ENCODE measurements at places on chromosomes 16 and 17. TPM values are rescaled to one million over a fixed set of nuclear protein-coding genes. Genes with fewer than 3 reads are reported as not detected.

The TK1 gene
- 18.2 TPM for polyA plus RNA-seq

The MEIOB gene
- polyA plus RNA-seq = 0.14 TPM

The TMEM106A gene
- polyA plus RNA-seq = 10.7 TPM

The ZNHIT3 gene
- 25.5 TPM for polyA plus RNA-seq

The CHD9NB gene
- 3.0 TPM for polyA plus RNA-seq

The VMP1 gene
- polyA plus RNA-seq = 51.5 TPM

The ACACA gene
- polyA plus RNA-seq = 29.8 TPM

The RNF166 gene
- polyA plus RNA-seq = 16.3 TPM

The SULT1A4 gene
- polyA plus RNA-seq = 4.1 TPM

The SLC52A1 gene
- polyA plus RNA-seq = 0.22 TPM

The CIITA gene
- polyA plus RNA-seq = 1.8 TPM

The CALB2 gene
- 1.2 TPM for polyA plus RNA-seq

The IRX3 gene
- polyA plus RNA-seq = 26.7 TPM

The KRTAP17-1 gene
- polyA plus RNA-seq = not detected

The TRIM16 gene
- polyA plus RNA-seq = 41.5 TPM

The NPW gene
- polyA plus RNA-seq = 1.2 TPM

The EVI2A gene
- not detected for polyA plus RNA-seq

- no peak for DNase-seq
These were observed 59.8 kb downstream of the MRM1 start for GRCh38 chr17:36661047-36661666.

DNA sequence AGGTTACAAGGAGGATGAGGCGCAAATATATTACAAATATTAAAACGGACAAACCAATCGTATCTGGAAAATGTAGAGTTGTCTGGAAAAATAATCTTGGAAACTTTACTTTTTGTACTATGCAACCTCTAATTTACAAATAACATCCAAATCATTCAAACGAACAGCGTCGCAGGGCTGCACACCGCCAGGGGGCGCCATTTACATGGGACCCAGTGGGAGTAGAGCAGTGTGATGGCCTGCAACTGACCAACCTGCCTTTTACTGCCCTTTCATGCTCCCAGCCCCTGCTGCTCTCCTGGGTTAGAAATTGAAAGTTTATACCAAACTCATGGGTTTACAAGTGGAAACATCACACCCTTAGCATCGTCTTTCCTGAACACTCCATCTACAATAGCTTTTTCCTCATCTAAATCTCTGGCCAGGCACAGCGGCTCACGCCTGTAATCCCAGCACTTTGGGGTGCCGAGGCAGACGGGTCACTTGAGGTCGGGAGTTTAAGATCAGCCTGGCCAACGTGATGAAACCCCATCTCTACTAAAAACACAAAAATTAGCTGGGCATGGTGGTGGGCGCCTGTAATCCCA is 10.0 kb downstream of the PITPNC1 start:
- no peak for DNase-seq

GRCh38 chr17:42453439-42453838 is 5.2 kb upstream of the ATP6V0A1 start:
- DNase-seq = no peak

GRCh38 chr17:74610108-74610507 is 13.4 kb downstream of the CD300E start:
- DNase-seq = no peak

GRCh38 chr16:72299684-72300243 is 127.8 kb upstream of the PMFBP1 start:
- no peak for DNase-seq

GRCh38 chr16:50712956-50713355 is 19.6 kb downstream of the NOD2 start:
- DNase-seq = no peak

DNA sequence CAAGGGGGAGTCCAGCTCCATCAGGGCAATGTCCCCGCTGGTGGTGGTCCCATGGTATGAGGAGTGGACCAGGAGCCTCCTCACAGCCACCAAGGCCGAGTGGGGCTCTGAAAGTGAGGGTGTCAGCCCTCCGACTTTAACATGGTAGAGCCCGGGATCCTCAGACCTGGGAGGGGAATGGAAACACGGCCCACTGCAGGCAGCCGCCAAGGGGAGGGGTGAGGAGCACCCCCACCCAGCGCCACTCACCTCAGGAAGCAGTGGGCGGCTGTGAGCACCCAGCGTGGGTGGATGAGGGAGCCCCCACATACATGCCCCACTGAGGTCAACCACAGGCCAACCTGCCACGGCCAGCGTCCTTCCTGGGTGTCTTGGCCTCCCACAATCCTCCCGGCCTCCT is 10.8 kb downstream of the ZG16B start:
- DNase-seq = no peak

DNA sequence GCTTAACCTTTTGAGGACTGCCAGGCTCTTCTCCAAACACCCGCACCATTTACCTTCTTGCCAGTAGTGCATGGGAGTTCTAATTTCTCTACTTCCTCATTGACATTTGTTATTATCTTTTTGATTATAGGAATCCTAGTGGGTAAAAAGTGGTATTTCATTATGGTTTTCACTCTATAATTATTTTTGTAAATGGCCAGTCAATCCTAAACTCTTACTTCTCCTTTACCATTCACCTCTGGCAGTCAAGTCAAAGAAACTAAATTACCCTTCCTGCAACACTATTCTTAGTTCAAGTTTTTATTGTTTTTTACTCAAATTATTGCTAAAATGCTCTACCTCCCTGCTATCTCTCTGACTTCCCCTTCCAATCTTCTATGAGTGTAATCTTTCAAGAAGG is 29.8 kb upstream of the ANKFY1 start:
- no peak for DNase-seq

GRCh38 chr16:49698931-49699840 is 156.7 kb downstream of the ZNF423 start:
- peak; percentile 52 for DNase-seq

DNA sequence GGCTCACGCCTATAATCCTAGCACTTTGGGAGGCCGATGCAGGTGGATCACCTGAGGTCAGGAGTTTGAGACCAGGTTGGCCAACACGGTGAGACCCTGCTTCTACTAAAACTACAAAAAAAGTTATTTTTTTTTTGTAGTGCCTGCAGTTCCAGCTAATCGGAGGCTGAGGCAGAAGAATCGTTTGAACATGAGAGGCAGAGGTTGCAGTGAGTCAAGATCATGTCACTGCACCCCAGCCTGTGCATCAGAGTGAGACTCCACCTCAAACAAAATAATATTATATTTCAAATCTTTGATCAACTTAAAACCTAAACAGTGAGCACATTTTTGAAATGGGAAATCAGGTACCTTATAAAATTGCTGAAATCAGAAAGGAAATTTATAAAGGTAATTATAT is 36.5 kb downstream of the NCOR1 start:
- no peak for DNase-seq

GRCh38 chr17:79093270-79093669 is 18.6 kb downstream of the ENGASE start:
- no peak for DNase-seq

GRCh38 chr16:85905110-85906095 is 6.4 kb downstream of the IRF8 start:
- no peak for DNase-seq

- DNase-seq = no peak
These were observed 60.6 kb upstream of the CMIP start for GRCh38 chr16:81384006-81384405.

DNA sequence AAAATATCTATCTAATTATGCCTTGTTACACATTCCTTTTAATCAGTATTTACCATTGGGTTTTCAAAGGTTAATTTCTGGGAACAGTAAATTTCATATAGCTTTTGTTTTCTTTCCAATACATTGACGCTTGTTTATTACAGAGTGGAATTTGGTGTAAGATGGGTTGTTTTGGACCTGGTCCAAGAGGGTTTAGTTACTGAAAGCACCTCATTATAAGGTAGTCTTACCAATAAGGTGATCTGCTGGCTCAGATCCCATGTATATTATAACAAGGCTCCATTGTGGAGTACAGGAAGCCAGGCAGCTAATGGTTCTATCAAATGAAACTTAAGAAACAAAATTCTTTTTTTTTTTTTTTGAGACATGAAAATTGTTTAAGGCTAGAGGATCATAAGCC is 87.3 kb upstream of the NACA2 start:
- no peak for DNase-seq

DNA sequence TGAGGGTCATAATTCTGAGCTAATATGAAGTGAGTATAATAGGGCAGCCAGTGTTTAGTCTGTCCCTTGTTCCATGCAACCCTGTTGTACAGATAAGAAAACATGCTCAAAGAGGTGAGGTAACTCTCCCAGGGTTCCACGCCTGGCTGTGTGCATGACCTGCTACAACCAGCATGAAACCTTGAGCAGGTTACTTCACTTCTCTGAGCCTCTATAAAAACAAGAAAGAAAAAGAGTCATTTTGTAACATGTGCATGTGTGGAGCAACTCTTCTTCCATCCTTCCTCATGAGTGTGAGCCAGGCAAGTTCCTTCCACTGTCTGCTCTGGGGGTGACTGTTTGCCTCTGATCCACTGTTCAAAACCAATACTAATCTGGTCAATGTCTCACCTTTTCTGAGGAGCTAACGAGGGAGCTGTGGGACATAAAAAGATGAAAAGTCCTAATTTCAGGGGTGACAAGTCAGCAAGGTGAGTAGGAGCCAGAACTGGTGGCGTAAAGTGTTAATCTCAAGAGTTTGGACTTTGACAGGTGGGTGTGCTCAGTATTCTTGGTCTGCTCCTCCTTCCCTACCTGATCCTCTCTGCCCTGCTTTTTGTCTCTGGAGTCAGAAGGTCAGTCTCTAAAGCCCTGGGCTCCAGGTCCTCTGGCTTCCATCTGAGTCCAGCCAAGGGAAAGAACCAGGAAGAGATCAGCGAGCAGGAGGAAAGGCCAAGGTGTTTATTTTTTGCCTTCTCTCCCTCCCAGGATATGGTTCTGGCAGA is 21.5 kb downstream of the GFOD2 start:
- DNase-seq = no peak

GRCh38 chr17:80221351-80222105 is 1.3 kb downstream of the SLC26A11 start:
- DNase-seq = no peak

DNA sequence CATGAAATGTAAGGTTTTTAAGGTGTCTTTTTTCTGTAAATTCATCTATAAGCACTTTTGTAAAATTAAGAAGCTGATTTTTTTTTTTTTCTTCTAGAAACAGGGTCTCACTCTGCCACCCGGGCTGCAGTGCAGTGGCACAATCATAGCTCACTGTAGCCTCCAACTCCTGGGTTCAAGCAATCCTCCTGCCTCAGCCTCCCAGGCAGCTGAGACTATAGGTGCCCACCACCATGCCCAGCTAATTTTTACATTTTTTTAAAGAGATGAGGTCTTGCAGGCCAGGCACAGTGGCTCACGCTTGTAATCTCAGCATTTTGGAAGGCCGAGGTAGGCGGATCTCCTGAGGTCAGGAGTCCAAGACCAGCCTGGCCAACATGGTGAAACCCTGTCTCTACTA is 4.5 kb upstream of the CYB5B start:
- DNase-seq = no peak

DNA sequence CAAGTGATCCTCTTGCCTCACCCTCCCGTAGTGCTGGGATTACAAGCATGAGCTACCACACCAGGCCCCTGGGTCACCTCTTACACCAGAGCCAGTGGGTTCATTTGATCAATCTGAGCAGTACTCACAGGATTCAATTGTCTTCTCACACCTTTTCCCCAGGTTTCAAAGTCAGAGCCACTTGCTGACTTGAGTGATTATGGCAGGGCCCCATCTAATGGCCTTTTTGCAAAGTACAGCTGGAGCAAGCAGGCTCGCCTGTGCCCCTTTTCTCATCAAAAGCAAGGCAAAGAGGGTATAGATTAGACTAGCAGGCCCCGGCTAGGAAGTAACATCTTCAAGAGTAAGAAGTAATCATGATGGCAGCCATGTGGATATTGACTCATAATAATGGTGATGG is 114.8 kb upstream of the NOL11 start:
- no peak for DNase-seq

DNA sequence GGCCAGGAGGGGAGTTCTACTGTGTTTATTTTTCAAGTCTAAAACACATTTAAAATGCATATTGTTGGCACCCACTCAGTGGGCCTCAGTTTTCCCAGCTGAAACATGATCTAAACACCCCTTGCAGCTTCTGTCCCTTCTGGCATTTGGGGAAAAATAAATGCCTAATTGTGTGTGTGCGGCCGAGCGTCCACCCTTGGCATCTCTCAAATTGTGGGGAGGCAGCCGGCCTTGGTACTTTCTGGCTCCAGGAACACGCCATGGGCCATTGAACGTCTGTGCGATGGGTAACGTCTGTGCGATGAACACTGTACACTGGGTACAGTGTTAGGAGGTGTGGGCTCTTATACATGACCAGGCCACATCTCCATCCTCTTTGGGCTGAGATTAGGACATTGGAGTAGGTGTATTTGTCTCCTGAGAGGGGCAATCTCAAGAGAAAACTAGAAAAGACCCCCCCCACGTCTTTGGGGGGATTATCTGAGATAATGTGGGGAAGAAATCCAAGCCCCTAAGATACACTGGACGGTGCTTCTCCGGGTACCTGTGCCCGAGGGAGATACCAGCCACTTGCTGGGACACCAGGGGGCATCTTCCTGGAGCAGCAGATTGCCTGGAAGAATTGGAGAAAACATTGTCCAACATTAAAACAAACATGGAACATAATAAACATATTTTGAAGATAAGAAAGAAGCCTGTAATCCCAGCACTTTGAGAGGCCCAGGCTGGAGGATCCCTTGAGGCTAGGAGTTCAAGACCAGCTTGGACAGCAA is 54.9 kb downstream of the RAB11FIP4 start:
- DNase-seq = no peak

GRCh38 chr17:57448759-57449283 is 192.5 kb downstream of the MSI2 start:
- DNase-seq = no peak

- peak; percentile 91 for DNase-seq
These were observed 959 bp upstream of the ANKRD13B start for GRCh38 chr17:29591737-29592608.

- peak; percentile 65 for DNase-seq
These were observed 20.6 kb downstream of the TPPP3 start for GRCh38 chr16:67372664-67373063.

- DNase-seq = no peak
These were observed 233.9 kb downstream of the MRTFB start for GRCh38 chr16:14304891-14305460.

DNA sequence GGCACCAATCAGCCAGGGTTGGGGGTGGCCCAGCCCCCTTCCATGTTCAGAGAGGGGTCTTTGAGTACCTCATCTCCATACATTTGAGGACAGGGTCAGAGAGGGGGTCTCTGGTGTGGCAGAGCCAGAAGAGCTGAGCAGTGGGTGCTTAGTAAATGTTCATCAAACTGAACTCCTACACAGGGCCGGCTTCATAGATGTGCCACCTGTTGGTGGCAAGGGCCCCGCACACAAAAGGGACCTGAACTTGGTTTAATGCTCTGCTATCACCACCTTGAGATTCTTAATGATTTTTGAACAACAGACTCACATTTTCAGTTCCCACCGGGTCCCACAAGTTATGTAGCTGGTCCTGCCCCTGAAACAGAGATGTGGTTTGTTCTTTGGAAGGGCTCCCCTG is 9.0 kb upstream of the C1QL1 start:
- no peak for DNase-seq

- DNase-seq = peak; percentile 85
These were observed 4.5 kb upstream of the HEXIM1 start for GRCh38 chr17:45143767-45144198.

GRCh38 chr17:69418535-69418934 is 4.0 kb downstream of the MAP2K6 start:
- no peak for DNase-seq

- no peak for DNase-seq
These were observed 48.1 kb upstream of the HS3ST4 start for GRCh38 chr16:25643633-25644032.
